ENCODE measurements at places on chromosomes 2 and 18.

DNA sequence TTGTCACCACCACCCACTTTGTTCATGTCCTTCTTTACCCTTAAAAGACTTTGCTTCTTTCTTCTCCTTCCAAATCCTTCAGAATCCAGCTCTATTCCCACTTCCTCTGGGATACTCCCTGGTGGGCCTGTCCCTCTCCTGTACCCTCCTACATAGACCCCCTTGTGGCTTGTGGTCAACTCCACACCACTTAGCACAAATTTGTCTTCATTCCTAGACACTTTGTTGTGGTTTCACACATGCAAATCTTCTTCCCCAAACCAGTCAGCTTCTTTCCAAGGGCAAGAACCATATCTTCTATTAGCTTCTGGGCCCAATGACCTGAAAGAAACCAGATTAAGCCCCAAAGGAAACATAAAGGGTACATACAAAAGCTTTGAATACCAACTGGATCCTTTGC, 342.4 kb downstream of the TNS1 start:
- no peak for DNase-seq

DNA sequence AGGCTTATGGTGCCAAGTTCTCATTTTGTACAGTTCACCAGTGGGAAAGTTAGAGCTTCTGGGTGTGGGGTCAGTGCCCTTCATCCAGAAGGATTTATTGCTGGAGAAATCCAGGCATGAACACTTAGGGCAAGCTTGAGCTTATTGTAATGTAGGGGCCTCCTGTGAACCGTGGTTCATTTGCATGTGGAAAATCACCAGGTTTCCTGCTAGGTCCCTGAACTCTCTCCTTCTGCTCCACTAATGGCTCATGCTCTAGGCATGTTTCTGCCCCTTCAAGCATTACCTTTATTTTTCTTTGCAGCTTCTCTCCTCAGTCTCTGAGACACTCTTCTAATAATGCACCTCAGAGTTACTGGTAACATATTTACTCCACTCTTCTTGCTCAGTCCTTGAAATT, 79.3 kb upstream of the FAM98A start:
- no peak for DNase-seq

GRCh38 chr2:112843288-112843687, 6.7 kb upstream of the IL1B start:
- no peak for DNase-seq

DNA sequence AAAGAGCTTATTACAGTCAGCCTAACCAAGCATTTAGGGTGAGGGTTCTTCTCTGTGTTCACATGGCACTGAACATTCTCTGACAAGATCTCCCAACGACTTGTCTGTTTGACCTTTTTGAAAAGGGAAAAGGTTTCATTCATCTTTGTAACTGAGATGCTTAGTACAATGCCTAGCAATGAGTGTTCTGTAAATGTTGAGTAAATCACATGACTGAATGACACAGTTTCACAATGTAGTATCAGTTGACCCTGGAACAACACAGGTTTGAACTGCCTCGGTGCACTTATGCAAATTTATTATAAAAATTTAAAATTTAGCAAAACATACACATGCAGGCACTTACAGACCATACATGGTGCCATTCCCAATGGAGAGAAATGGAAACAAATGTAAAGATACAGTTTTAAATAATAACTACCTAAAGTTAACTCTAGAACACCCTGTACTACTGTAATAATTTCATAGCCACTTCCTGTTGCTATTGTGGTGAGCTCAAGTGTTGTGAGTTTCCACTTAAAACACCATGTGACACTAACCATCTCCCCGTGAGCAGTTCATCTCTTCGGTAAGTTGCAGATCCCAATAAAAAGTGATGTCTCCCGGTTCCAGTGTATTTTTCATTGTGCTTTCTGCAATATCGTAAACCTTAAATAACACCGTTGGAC, 34.1 kb upstream of the VWC2L start:
- DNase-seq, result no peak

GRCh38 chr2:38748943-38749804, 2.0 kb downstream of the SRSF7 start:
- DNase-seq, result no peak

- DNase-seq, result no peak
Observed at GRCh38 chr2:223908304-223908998, 36.7 kb downstream of the WDFY1 start.

DNA sequence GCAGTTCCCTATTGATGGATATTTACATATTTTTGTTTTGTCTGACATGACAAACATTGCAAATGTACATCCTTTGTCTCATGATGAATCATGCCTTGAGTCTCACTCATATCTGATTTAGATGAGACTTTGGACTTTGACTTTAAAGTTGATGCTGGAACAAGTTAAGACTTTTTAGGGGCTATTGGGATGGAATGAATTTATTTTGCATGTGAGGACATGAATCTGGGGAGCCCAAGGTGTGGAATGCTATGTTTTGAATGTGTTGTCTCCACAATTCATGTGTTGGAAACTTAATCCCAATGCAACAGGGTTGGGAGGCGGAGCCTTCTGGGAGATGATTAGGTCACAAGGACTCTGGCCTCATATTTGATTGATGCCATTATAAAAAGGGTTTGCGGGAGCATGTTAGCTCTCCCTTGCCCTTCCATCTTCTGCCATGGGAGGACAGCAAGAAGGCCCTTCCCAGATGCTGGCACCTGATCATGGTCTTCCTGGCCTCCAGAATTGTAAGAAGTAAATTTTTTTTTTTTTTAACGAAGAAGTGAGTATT, 29.1 kb upstream of the INO80D start:
- DNase-seq, result no peak
